NCI-H524 (cell line): ENCODE measurements at places on chromosomes 7 and 10.

DNA sequence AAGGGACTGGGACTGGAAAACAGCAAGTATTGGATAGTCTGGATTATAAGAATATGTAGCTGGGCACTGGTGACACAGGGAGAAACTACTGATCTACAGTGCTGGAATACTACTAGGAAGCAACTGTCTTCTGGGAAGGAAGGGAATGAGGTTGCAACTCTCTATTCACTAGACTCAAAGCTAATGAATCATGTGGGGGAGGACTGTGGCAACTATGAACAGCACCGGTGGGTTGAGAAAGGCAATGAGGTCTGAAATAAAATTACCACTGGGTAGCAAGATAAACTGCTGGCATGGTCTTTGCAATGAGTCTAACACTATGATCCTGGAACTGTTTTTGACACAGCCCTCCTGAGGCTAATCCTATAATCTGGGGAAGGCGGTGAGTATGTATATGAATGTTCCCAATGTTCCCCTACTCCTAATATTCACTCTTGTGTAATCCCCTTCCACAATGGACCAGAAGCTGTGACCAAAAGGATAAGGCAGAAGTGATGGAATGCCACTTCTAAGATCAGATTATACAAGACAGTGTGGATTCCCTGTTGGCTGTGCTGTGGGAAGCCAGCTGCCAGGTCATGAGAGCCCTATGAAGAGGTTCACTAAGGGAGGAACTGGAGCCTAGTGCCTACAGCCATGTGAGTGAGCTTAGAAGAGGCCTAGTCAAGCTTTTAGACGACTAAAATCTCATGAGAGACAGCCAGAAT lies 101.3 kb upstream of the DNAJB12 start:
- peak; percentile 1 for DNase-seq

DNA sequence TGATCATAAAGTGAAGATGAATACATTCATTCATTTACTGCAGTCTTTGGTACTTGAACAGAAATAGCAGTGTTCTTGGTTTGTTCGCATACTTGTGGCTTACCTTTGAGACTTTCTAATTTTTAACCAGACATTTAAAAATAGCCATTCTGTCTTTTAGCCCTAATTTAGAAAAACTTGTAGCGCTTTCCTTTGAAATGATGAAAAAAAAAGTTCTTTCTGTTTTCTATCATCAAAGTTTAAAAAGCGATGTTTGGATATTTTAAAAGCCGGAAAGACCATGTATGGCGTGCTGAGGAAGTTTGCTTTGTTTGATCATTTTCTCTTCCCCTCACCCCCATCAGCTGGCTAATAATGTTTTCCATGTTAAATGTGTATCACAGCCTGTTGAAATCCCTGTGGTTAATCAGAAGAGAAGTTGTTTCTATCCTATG lies 116.3 kb downstream of the CUX1 start:
- DNase-seq = no peak

- no peak for DNase-seq
Measured at GRCh38 chr7:82542665-82543064, 99.1 kb upstream of the CACNA2D1 start.

DNA sequence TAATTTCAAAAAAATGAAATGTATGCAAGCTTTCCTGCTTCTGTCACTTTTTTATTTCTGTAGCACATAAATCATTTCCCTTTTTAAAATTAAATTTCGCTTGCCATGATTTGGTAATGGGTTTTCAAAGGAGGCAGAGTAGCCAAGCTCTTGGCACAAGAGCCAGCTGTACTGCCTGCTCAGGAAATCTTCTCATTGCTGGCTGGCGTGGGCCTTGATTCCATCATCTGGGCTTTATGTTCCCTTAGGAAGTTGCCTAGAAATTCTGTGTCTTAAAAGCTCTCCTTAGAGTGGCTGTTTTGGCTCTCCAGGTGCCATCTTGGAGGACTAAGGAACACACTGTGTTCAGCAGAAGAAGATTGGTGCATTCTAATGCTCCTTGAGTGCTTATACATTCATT lies 107.4 kb downstream of the ARID5B start:
- no peak for DNase-seq

- DNase-seq = no peak
Measured at GRCh38 chr7:44911911-44912310, 26.6 kb upstream of the PURB start.

- DNase-seq = no peak
Measured at GRCh38 chr7:80895056-80895455, 23.8 kb downstream of the SEMA3C start.

DNA sequence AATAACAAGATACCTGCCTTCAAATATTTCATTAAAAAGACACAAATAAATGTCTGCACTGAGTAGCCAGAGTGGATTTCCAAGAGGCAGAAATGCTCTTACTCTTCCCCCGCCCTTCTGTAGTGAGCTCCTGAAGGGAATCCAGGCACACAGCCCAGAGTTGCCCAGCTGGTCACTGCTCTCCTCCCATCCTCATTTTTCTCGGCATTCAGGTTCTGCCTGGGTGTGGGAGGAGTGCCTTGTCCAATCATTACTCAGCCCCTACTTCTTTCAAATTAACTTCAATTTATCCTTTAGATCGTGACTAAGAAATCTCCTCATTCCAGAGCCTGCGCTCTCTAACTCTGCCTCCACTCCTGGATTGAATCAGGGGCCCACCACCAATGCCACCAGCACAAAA lies 12.2 kb downstream of the CCDC6 start:
- no peak for DNase-seq

DNA sequence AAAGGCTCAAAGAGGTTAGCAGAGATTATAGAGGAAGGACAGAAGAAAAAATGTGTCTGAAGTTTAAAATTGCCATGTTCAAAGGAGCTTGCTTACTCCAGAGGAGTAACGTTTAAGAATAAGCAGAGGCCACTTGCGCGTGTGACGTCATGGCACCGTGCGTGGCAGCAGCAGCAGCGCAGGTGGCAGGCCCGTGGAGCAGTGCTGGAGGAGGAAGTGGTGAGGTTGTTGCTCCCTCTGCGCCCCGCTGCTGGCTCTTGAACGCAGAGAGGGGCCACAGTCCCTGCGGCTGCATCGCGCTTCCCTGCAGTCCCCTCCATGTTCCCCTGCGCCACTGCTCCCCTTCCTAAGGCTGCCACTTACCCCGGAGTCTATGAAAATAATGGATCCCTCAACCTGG lies 37.5 kb downstream of the GDI2 start:
- DNase-seq = no peak

DNA sequence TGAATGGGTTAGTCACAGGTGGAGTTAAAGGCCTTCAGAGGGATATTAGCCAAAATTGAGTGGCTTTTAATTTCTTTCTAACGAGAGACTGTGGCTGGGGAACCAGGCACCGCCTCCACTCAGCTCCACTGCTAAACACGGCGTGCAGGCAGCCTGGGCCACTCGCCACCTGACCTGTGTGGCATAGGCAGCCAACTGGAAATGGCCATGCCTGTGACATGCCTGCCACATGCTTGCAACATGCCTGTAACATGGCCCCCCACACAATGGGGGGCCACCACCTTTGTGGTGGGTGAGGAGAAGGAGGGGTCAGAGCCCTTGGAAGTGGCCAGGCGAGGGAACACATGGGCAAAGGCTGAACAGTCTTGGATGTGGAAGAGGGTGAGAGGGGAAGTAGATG lies 60.1 kb upstream of the PAX2 start:
- no peak for DNase-seq

- no peak for DNase-seq
Measured at GRCh38 chr7:158430308-158431034, 157.2 kb downstream of the PTPRN2 start.
